Cortex of kidney (tissue), 1 donor: ENCODE measurements at places on chromosomes 1 and 21.

GRCh38 chr1:59146651-59147358 is 150.1 kb upstream of the FGGY start:
- no peak for DNase-seq

DNA sequence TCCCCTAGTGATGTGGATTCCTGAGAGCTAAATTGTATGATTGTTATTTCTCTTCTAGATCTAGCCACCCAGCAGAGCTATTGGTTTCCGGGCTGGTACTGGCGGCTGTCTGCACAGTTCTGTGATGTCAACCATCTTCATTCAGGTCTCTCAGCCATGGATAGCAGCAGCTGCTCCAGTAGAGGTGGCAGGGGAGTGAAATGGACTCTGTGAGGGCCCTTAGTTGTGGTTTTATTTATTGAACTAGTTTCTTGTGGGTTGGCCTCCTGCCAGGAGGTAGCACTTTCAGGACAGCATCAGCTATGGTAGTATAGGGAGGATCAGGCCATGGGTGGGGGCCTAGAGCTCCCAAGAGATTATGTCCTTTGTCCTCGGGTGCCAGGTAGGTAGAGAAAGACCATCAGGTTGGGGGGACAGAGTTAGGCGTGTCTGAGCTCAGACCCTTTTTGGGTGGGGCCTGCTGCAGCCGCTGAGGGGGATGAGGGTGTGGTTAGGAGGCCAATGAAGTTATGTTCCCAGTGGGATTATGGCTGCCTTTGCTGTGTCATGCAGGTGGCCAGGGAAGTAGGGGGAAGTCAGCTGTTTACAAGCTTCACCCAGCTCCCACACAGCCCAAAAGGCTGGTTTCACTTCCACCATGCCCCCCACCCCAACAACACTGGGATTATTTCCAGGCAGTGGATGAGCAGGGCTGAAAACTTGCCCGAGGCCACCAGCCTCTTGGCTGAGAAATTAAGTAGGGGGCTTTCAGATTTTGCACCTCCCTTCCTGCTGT is 55.1 kb upstream of the RGS4 start:
- DNase-seq, result no peak

GRCh38 chr1:186828611-186829454 is at the start of gene PLA2G4A:
PLA2G4A (plus strand) TSS chr1:186828949; CDS start chr1:186854355, 25,406 bp downstream.
- DNase-seq, result no peak

GRCh38 chr1:54998100-54998499 is 633 bp upstream of the BSND start:
- DNase-seq, result no peak

GRCh38 chr1:31637915-31638673 is 6.6 kb downstream of the PEF1 start:
- DNase-seq, result no peak

GRCh38 chr1:84853741-84854721 is 39.0 kb downstream of the LPAR3 start:
- no peak for DNase-seq

DNA sequence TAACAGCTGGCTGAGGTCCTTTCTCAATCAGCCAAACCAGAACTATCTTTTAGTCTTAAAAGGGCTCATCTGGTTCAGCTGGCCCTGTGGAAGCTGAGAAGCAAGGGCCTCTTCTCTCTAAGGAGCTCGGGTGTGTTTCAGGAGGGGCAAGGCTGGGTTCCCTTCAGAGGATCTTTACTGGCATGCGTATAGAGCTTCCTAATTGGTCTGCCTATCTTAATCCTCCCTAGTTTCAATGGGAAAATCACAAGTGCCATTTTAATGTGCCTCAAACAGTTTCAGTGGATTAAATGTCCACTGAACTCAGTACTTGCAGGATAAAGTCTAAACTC is 81.5 kb upstream of the LBR start:
- DNase-seq, result no peak

- DNase-seq, result no peak
Observed at GRCh38 chr1:202952099-202952498, 6.0 kb downstream of the ADIPOR1 start.

GRCh38 chr1:30508611-30509010 is 214.8 kb downstream of the MATN1 start:
- no peak for DNase-seq

GRCh38 chr1:222009105-222009730 is 267.3 kb upstream of the DUSP10 start:
- no peak for DNase-seq

- DNase-seq, result no peak
Observed at GRCh38 chr21:26900980-26901379, 55.8 kb upstream of the ADAMTS1 start.

DNA sequence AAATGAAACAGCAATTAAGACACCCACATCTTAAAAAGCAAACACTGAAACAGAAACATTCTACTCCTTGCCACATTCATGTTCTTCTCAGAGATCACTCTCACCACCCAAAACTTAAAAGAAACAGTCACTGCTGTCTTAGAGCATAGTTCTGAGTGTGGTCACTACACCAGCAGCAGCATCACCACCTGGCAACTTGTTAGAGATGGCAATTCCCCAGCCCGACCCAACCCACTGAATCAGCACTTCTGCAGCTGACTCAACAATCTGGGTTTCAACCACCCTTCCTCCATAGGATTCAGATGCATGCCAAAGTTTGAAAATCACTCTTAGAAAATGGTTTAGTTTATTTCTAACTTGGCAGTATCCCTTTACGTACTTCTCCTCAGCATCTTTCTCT is 126.1 kb downstream of the CDC42BPA start:
- no peak for DNase-seq

DNA sequence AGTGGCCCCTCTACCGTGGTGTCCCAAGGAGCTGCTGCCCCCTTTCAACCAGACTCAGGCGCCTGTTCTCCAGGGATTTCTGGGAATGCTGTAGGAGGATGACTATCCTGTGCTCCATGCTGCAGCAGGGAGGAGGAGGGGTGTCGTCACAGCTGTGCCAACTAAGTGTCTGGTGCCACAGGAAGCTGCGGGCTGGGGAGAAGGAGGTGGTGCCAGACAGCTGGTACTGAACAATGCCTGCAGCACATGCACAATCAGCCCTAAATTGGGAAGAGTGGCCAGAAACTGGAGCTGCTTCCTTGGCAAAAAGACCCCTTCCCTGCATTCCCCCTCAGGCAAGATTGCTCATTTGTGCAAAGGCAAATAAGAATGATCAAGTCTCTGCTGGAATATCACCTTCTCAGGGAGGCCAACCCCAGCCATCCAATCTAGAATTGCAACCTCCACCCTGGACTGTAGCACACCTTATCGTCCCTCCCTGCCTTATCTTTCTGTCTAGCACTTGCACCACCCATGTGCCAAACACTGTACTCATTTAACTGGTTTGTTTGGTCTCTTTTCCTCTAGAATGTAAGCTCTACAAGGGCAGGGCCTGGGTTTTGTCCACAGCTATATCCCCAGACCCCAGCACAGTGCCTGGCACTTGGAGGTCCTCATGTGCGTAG is 33.3 kb downstream of the LAMB3 start:
- no peak for DNase-seq

DNA sequence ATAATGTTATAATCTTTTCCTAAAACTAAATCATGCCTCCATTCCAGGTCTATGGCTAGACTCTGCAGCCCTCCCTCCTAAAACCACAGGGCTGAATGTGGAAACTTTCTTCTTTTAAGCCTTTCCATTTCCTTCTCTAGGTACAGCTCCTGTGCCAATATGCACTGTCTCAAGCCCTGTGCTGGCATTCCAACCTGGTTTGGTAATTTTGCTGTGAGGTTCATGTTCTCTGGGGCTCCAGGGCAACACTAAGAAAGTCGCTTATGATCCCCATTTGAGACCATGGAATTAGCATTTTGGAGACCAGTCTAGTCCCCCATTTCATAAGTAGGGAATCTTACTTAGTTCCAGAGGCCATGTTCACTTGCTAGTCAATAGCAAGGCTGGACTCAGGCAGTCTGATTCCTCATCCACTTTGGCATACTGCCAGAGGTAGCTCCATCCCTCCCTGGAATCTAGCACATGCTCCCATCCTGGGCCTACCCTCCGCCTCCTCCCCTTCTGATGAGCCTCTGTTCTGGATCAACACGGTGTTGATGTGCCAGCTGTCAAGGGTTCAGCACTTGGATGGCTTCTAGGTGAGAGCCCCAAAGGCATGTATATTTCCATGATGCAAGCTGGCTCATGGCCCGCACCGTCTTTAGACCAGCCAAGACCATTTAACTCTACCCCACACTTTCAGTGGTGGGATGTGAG is 36.5 kb downstream of the ZMYND12 start:
- DNase-seq, result no peak

DNA sequence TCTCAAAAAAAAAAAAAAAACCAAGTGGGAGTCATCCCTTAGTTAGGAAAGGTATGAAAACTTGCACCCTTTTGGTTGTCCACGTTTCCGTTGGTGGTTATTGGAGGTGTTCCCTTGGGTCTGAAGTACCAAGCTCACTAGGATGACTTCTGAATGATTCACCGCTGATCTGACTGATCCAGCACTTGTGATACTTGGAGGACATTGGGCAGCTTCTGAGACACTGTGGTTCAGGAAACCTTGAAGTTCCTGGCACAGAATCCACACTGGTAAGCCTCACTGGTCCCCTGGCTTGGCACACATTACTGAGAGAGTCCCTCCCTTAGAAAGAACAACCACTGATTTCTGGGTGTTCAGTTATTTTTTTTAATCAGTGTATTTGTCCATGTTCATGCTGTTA is 91.9 kb downstream of the RYR2 start:
- DNase-seq, result no peak

DNA sequence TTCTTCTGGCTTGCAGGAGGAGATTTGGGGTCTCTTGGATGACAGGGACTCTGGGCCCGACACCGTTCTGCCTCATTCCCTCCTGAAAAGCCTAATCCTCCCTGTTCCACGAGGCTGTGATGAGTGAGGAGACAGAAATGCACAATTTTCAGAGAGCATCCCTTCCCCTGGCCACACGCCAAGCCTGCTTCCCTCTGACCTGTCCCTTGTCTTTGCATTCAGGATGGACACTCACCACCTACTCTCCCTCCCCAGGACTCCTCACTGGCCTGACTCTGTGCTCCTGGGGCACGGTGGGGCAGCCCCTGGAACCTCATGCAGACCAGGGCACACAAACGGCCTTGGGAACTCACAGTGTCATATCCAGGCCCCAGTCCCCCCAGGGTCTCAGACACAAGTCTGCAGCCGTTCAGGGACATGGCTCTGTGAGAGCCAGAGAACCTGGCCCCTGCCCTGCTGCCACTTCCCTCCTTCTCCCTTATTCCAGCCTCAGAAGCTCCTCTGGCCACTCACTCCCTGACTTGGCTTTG is 3.5 kb upstream of the PRAMEF12 start:
- DNase-seq, result no peak

GRCh38 chr1:233406339-233406960 is 78.9 kb downstream of the MAP3K21 start:
- DNase-seq, result no peak

DNA sequence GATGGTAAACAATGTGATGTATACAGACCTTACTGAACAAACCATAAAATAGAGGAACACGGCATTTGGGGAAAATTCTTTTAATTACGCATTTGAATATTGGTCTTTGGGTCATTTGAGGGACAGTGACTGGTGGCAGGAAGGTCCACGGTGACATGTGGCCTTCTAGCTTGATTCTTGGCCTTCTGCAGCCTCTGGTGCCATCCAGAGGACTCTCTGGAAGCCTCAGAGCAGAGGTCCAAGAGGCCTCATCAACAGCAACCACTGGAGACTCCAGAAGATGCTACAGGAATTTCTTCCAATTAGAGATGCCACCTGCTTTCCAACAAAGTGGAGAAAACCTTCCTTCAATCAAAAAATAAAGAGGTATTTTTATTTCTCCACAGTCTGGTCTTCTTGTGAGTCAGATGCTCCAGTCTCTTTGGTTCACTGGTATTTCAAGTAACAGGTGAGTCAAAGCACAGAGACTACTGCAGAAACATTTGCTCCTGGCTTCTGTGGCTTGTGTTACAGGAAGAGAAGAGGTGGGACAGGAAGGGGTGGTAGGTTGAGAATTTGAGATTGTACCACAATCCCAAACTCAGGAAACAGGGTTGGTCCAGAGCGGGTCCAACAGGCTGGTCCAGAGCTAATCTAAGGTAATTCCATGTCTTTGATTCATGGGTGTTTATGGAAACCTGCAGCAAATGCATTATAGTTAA is 2.7 kb upstream of the F5 start:
- DNase-seq, result no peak

- no peak for DNase-seq
Observed at GRCh38 chr1:226078374-226078773, 15.9 kb downstream of the H3-3A start.

DNA sequence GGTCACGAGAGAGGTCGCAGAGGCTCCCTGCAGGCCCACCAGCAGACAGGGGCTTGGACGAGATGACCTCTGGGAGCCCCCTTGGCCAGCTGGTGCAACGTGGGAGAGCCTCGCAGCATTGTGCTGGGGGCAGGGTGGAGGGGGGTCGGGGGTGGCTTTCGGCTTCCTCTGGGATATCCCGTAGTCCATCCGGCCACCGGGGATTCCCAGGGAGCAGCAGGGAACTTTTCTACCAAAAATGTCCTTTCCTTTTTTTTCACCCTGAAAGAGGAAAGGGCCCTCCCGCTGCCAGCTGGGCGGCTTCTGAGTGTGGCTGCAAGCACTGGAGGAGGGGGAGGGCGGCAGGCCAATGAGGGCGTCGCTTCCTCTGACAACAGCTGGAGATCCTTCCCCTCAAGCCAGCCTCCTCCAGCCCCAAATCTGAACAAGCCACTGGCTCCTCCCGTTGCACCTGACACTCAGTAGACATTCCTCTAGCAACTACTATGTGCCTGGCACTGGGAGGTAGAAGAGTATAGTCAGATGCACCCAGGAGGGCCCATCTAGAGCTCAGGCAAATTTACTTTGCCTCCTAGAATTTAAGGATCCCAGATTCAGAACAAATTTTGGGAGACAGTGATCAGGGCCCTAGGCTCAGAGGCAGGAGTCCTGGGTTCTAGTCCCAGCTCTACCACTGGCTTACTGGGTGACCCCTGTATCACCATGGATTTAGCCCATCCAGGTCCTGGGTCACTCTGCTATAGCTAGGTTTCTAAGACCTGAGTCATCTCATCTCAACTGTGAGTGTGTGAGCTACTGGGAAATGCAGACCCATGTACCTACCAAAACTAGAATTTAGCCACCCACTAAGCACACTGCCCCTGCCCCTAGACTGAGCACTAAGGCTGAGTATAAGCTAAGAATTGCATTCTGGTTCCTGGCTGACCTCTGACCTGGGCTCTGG is 2.7 kb downstream of the MOB3C start:
- no peak for DNase-seq

DNA sequence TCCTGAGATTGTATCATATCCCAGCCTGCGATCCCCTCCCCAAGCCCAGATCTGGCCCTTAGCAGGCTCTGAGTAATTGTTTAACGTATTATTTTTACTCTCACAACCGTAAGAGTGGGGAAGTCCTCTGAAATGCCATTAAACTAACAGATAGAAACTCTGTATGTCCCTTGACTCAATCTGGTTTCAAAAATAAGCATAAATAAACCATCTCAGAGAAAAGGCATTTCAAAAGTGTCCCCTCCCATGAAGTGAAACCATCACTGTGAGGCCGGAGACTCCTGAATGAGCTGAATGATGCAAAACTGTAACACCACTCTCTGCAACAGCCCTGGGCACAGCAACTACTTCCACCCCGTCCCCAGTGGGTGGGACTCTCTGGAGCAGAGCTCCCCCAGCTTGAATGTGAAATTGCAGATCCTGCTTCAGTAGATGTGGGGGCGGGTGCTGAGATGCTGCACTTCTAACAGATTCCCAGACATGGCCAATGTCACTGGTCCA is 104.1 kb downstream of the SYF2 start:
- DNase-seq, result no peak
